ENCODE measurements at places on chromosomes 13 and 19.

- DNase-seq: no peak
Observed at GRCh38 chr19:29952646-29953045, 10.6 kb downstream of the URI1 start.

GRCh38 chr13:60074397-60074796 is 89.3 kb downstream of the DIAPH3 start:
- no peak for DNase-seq

DNA sequence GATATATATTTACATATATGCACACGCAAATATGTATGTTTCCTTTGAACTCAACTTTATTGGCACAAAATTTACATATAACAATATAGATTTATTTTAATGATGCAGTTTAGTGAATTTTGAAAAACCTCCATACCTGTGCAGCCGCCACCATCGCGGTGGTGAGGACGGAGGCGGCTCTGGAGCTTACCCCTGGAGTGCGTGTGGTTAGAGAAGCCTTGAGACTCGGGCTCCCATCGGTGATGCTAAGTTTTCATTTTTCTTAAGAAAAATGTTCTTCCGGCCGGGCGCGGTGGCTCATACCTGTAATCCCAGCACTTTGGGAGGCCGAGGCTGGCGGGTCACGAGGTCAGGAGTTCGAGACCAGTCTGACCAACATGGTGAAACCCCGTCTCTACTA is 31.8 kb downstream of the GJA3 start:
- no peak for DNase-seq

DNA sequence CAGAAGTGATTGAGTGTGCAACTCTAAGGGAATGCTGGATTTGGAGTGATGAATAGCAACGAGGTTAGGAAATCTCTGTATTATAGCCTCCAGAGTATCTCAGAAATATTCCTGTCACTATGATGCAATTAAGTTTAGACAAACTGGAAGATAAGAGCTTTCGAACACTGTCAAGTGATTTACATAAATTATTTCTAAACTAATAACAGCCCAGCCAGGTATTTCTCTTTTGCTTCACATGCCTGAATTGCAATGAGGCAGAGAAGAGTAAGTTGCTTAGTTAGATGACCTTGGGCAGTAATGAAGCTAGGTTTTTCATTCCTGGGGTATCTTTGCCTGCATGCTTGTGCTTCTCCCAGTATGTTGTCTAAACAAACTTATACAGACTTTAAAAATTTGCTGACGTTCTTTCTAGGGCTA is 134.5 kb downstream of the LMO7 start:
- DNase-seq: no peak

GRCh38 chr13:33411312-33411711 is 125.8 kb upstream of the STARD13 start:
- DNase-seq: no peak

DNA sequence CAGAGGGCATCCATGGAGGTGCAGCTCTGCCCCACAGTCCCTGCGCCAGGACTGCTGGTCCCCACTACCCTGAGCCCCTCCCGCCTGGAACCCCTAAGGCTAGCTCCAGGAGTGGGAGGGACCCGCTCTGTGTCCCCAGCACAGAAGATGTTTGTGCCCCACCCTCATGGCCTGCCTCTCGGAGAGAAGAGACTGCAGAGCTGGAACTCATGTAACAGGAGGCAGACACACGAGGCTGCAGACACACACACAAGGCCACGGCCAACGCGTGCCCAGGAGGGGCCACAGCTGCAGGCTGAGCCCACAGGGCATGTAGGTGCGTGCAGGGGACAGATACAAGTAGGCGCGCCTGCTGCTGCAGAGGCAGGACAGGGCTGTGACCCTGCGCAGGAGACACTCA is 10.4 kb upstream of the TMEM86B start:
- DNase-seq: no peak

- DNase-seq: no peak
Observed at GRCh38 chr19:19550485-19550929, 12.4 kb downstream of the CILP2 start.

DNA sequence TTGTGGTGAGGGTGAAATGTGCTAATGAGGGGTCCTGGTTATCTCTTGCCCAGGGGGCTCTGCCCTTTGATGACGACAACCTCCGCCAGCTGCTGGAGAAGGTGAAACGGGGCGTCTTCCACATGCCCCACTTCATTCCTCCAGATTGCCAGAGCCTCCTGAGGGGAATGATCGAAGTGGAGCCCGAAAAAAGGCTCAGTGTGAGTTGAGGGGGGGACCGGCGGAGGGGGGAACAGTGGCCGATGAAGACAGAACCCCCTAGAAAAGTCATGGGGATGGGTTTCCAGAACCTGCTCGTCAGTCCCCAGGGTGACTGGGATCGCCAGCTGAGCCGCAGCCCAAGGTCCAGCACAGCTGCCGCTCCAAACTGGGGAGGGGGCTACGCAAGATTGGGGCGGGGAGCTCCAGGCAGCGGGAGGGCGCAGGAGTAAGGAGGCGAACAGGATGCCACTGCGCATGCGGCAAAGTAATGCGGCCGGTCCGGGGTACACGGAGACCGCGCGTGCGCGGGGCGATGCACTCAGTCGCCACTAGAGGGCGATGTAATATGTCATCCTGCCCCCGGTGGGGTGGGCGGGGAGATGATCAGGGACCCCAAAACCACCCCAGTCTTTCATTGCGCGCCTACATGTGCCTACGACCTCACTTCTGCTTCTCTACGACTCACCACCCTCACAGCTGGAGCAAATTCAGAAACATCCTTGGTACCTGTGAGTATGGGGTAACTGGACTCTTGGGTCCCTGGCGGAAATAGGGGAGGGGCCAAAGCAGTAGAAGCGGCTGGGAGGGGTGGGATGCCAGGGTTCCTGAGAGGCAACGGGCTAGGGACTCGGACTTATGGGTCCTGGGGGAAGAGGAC is 17.9 kb downstream of the BRSK1 start:
- DNase-seq: peak; percentile 92

- no peak for DNase-seq
Observed at GRCh38 chr13:100835695-100836094, 161.1 kb upstream of the TMTC4 start.

DNA sequence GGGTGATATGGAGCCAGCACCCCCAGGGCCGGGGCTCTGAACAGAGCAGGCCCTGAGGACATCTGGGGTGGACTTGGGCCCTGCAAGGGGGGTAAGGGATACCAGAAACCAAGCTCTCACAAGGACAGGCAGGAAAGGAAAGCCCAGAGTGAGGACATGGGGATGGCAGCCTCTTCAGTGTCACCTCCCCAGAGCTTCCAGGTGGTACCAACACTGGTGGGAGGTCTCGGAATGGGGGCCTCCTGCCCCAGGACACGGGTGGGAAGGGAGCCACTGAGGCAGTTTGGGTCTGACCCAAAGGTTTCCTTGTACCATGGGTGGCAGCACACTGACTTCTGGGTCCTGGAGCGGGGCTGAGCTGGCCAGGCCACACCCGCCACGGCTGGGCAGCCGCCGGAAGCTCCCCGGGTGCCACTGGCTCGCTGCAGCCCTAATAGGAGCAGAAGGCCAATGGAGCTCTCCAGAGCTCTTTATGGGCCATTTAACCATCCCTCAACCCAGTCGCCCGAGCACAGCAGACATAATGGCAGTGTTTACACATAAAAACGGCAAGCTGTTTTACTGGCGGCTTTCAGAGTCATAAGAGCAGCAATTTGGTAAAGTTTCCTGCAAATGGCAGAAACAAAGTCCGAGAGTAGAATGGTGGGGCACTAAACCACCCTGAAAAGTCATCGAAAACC is 59.3 kb downstream of the PEPD start:
- DNase-seq: no peak

DNA sequence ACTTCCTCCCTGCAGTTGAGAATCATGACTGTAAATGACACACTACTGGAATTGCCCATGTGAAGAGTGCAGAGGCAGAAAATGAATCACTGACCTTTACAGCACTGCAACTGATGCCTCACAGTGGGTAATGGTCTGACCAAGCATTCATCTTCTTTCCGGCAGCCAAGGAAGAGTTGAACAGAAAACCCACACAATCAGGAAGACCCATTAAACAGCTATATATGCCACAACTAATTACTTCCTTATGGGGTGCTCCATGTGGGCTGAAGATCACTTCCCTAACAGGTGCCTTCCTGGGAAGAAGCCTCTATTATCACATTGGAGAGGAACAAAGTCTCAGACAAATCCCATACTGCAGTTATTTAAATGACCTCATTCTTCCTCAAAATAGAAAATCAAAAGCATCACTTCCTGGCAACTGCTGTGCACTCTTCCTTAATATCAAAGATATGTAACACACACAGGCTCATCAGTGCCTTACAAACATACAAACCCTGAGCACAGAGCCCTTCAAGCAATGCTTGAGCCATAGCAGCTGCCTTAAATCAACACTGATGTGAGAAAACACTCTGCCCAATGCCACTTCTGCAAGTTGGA is 45.8 kb downstream of the RUBCNL start:
- peak; percentile 12 for DNase-seq

- no peak for DNase-seq
Observed at GRCh38 chr13:80101040-80101439, 239.9 kb downstream of the SPRY2 start.

DNA sequence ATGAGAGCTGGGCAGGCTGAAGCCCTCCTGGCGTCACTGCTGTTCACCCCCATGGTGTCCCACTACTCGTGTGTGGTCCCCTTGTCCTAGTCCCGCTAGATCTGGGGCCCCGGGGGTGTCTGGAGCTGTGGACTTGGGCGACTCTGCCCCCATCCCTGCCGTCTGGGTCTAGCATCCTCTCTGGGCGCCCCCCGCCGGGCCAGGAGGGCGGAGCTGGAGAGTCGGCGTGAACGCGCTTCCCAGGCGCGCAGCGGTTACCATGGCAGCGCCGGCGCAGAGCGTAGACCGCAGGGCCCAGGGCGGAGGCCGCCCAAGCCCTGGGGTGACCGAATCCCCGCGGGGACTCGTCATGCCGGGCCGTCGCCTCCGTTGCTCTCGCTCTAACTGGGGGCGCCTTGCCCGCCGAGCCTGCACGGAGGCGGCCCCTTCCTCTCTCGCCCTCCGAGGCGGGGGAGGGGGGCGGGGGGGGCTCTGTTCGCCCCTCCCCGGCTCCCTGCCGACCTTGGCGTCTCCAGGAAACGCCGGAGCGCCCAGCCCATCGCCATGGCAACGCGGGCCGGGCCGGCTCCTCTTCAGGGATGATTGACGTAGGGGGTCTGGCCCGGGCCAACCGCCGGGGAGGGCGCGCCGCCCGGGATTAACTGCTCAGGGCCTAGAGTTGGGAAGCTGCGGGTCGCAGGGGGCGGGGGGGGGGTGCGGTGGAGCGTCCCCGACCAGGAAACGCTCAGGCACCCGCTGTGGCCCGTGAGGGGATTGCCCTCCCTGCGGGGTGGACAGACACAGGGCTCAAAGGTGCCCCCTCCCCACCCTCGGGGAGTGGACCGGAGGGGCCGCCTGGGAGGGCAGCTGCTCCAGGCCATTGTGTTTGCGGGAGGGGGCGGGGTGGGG is 8.9 kb downstream of the ISYNA1 start:
- peak; percentile 58 for DNase-seq

- DNase-seq: no peak
Observed at GRCh38 chr19:16569609-16570320, 2.5 kb downstream of the SLC35E1 start.

DNA sequence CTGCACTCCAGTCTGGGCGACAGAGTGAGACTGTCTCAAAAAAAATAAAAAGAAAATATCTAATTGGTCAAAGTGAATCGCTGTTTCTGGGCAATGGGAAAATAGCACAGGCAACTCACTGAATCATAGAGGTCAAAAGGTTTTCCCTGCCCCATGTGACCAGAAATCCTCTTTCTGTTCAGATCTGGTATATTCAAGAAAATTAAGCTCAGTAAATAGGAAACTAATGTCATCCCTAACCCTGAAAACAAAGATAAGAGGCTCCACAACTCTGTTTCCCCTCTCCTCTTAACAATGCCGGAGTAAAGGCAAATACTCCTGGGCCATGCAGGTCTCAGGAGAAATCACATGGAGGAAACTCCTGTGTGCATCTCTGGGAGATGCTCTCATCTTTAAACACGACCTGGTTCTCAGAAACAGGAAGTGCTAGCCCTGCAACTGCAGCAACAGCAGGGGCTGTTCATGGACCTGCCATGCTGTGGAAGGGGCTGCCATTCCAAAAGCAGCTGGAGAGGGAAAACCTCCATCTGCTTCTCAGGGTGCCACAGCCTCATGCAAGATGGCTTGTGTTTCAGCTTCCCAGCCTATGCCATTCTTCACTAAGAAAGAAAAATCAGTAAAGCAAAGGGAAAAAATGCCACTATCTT is 47.5 kb upstream of the SLC7A9 start:
- DNase-seq: no peak

- no peak for DNase-seq
Observed at GRCh38 chr13:89554801-89555200, 1792.7 kb upstream of the MIR17HG start.

- DNase-seq: no peak
Observed at GRCh38 chr19:17195106-17195505, 20.1 kb upstream of the USE1 start.

GRCh38 chr19:56619121-56619520 is 23.8 kb upstream of the SMIM17 start:
- no peak for DNase-seq

GRCh38 chr13:79481685-79482052 is 714 bp downstream of the NDFIP2 start:
- DNase-seq: peak; percentile 85

DNA sequence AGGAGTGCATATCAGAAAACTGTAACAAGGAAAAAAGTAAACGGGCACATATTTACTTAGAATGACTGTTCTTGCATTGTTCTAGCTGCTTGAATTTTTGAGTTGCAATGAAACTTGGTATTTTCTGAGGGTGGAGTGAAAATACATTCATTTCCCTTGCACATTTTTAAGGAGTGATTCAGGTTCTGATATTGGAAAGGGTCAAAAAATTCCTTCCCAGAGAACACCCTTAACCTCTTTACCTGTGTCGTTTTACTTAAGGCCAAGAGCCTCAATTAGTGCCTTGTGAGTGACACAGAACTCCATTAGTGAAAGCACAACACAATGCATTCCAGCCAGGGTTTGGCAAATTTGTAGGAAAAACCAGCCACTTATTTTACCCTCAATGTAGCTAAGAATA is 2.3 kb downstream of the ITGBL1 start:
- no peak for DNase-seq

- DNase-seq: no peak
Observed at GRCh38 chr13:26380930-26381329, 127.0 kb downstream of the CDK8 start.

GRCh38 chr19:19259741-19260140 is 13.4 kb downstream of the TM6SF2 start:
- no peak for DNase-seq

- no peak for DNase-seq
Observed at GRCh38 chr13:50948601-50949000, 39.0 kb downstream of the RNASEH2B start.

- DNase-seq: no peak
Observed at GRCh38 chr13:62014299-62014698, 598.6 kb upstream of the PCDH20 start.

DNA sequence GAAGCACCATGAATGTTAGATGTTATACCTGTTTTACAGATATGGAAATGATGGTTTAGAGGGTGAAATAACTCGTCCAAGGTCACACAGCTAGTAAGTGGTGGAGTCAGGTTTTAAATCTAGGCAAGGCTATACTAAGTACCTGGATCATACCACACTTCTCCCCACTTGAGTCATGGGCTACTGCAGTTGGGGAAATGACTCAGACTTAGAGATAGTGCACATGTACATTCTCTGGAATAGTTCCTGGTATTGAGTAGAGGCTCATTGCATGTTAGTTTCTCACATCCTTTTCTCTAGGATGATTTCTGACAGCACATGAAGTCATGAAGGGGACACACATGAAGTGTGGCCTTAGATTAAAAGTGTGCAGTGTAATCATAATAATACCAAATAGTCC is 76.2 kb upstream of the TNFSF11 start:
- no peak for DNase-seq
